ENCODE measurements at places on chromosomes 7 and 10.

DNA sequence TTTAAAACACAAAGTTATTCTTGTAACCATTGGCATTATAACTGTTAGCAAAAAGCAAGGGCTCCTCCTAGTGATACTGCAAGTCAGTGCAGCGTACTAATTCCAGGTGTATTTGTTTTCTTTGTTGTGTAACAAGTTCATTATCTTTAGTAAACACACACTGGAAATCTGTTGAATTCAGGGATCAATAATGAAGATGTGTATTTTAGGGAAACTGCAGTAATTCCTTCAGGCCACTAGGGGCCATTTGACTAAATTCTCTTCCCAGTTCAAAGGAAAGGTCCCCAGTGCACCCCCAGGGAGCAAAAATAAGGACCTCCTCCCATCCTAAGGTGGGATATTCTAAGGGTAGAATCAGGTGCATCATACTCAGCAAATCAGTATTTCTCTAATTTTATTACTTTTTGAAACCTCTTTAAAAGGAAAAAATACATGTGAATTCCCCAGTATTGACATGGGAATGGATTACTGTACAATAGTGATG, 158.6 kb upstream of the LYZL1 start:
- peak; percentile 39 for DNase-seq

GRCh38 chr7:21305455-21306235, 122.2 kb upstream of the SP4 start:
- DNase-seq: peak; percentile 5

DNA sequence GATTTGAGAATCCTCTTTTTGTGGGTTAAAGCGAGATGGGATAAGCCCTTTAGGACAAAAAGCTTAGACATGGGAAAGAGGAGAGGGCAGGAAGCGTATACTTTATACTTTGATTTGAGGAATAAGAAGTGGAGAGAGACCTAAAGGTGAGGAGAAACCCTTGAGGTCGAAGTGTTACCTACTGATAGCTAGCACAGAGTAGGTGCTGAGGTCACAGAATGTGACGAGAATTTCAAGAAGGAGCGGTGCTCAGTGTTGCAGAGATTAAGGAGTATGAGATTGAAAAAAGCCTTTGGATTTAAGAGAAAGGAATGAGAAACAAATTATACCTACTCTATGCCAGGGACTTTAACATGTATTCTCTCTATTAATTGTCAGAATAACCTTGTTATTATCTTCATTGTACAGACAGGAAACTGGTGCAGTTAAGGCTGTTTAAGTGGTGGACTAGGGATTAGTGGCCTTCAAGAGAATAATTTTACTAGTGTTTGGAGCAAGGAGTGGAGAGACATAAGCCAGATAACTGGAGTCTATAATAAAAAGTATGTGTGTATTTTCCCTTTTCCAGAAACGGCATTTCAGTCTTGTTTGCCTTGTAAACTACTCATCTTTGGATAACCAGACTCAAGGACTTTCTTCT, 8.8 kb downstream of the CAPZA2 start:
- DNase-seq: no peak

- no peak for DNase-seq
These were observed 63.8 kb downstream of the PAPSS2 start for GRCh38 chr10:87723500-87723899.

DNA sequence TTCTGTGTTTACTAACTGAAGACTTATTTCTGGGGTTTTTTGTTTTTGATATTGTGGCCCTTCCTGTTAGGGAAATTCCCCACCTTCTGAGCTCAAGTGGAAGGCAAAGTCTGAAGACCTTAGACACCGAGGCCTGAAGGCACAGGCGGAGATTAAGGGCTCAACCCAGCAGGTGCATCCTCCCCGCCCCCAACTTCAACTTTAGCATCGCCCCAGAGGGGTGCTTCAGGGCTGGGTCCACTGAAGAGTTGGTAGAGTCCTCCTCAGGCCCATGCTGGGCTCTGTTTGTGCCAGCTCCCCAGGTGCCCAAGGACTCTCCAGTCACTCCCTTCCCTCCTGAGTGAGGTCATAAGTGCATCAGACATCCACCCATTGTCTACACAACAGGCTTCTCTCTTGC, 9.4 kb upstream of the PPIA start:
- no peak for DNase-seq

GRCh38 chr7:85237721-85238120, 50.9 kb upstream of the SEMA3D start:
- no peak for DNase-seq

DNA sequence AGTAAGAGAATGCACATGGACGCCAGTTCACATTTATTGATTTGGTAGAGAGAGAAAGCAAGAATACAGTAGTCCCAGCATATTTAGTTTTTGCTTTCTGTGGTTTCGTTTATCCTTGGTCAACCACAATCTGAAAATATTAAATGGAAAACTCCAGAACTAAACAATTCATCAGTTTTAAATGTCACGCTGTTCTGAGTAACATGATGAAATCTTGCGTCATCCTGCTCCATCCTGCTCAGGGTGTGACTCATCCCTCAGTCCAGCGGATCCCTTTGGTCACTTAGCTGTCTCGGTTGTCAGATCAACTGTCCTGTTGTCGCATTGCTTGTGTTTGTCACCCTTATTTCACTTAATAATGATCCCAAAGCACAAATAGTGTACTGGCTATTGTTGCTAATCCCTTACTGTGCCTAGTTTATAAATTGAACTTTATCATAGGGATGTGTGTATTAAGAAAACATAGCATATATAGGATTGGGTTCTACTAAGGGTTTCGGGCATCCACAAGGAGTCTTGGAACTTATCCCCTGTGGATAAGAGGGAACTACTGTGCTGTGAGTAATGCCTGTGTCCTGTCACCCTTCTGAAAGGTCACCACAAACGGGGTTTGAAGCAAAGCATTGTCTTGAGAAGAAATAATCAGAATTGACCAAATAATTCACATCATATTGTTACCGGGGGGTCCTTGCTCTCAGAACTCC, 73.6 kb downstream of the OTUD1 start:
- DNase-seq: no peak

- no peak for DNase-seq
These were observed 116.8 kb downstream of the LHPP start for GRCh38 chr10:124578231-124579010.

DNA sequence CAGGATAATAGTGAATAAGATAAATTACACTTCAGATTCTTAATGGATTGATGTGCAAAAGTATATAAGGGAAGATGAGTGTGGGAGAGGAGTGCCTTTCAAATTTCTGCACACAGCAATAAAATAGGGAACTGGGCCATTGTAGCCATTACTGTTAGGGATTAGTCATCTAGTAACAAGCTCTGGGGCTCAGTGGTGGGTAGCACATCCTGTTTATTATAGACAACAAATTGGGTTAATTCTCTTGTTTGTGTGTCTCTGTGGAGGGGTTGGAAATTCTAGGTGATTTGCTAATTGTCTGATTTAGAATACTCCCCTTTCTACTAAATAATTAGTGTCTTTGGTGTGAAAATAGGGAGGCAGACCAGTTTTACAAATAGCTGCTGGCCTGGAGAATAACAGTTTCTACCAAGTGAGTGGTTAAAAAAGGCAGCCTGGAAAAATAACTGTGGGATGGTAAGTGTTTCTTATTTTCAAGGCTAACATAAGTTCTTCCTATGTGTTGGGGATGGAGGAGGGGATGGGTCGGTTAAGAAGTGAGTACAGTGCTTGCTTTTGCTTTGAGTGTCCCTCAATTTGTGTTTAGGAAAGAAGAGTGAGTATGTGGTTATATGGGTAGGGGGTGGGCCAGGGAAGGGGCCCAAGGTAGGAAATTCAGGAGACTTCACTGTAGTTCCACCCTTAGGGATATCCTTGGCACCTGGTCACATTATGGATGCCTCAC, 43.3 kb upstream of the TMEM248 start:
- no peak for DNase-seq

DNA sequence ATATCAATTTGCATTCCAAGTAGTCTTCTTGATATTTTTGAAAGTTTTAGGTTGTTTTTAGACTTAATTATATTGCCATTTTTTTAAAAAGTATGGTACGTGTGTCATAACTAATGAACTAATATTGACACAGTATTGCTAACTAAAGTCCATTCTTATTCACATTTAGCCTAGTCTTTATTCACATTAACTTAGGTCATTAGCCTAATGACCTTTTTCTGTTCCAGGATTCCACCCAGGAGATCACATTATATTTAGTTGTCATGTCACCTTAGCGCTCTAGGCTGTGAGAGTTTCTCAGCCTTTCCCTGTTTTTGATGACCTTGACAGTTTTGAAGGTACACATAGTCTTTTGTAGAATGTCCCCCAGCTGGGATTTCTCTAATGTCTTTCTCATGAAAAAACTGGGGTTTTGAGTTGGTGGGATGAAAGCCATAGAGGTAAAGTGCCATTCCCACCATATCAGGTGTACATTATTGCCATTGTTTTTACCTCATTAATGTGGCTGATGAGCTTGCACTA, 38.5 kb downstream of the SDHAF3 start:
- no peak for DNase-seq

DNA sequence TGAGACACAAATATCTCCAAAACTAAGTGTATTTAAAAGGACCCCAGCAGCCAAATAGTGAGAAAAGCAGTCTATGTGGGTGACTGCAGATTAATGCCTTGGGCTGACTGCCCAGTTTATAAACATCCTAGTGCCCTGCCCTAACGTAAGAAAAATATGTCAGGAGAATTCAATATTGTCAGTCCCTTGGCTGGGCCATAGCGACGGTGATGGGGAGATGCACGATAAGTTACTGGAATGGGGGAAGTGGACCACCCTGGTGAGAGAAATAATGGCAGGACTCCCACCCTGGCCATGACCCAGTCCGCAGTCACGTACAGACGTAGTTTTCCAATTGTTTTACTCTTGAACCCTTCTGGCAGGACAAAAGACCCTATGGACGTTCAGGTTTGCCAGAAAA, 48.0 kb downstream of the JCAD start:
- DNase-seq: no peak

GRCh38 chr10:88157981-88158465, 294.6 kb downstream of the PTEN start:
- no peak for DNase-seq

DNA sequence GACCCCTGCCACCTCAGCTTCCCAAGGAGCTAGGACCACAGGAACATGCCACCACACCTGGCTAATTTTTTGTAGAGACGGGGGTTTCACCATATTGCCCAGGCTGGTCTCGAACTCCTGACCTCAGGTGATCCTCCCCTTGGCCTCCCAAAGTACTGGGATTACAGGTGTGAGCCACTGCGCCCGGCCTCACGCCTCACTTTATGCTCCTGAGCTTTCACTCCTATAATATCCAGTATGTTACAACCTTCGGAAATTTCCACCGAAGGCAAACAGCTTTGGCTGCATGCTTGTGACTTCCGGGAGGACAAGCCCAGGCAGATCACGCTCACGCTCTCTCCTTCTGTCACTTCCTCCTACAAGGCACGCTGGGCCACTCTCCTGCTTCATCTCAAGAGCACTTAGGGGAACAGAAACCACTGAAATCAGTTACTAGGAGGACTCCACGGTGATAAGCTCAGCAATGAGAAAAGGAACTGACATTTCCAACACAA, 4.4 kb upstream of the MAD1L1 start:
- DNase-seq: no peak

- DNase-seq: no peak
These were observed 15.4 kb downstream of the CLCN1 start for GRCh38 chr7:143331179-143331801.

DNA sequence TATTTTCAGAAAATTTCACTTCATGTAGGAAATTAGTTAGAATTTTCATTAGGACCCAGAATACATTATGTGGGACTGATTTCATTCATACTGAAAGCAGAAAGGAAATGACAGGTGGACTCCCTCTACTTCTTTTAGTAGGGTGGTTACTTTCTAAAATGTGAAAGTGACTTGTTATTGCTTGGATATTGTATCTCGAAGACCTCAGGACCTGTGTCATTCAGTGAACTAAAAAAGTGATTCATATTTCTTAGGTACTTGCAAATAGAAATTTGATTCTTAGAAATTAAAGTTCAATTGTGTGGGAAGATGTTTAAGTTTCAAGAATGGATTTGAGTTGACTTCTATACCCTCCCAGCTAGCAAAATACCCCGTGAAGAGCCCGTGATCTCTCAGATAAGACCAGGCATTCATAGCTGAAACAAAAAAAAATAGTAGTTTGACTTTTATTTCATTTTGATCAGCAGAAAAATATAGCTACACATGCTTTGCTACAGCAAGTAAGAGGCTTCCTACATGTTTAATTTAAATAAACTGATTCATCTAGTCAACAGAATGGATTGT, 1037.1 kb downstream of the GATA3 start:
- DNase-seq: no peak

GRCh38 chr10:17910125-17910789, 41.5 kb upstream of the SLC39A12 start:
- peak; percentile 59 for DNase-seq

GRCh38 chr7:6156734-6157133, 115.7 kb downstream of the CYTH3 start:
- no peak for DNase-seq

- DNase-seq: peak; percentile 57
These were observed 10.5 kb downstream of the LSM5 start for GRCh38 chr7:32479574-32480200.

- peak; percentile 60 for DNase-seq
These were observed 55.0 kb upstream of the AKR1E2 start for GRCh38 chr10:4770801-4771553.

- peak; percentile 53 for DNase-seq
These were observed 54.0 kb upstream of the CACUL1 start for GRCh38 chr10:118808601-118809356.

GRCh38 chr10:43215758-43216455, 51.0 kb downstream of the RASGEF1A start:
- peak; percentile 29 for DNase-seq

GRCh38 chr10:101961591-101962498, 94.1 kb downstream of the ARMH3 start:
- no peak for DNase-seq

DNA sequence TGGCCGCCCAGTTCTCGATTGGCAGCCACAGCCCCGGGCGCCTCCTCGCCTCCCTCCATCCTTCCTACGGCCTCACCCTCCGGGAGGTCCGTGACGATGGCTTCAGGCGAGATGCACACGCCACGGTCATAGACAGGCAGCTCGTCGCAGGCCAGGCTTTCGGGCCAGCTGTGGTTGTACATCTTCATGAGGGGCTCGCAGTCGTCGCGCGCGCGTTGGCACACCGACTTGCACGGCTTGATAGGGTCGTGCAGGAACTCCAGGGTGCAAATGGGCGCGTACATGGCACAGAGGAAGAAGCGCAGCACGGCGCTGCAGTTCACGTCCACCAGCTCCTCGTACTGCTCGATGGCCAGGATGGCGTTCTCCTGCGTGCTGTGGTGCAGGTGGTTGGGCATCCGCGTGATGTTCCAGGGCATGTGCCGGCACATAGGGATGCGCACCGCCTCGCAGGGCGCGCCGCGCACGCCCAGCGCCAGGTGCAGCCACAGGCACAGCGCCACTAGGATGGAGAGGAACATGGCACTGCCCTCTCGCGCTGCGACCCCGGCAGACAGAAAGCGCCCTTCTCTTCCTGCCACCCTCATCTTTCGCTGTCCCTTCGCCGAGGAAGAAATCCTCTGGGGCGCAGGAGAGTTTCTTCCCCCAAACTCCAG, 472 bp downstream of the SFRP4 start:
- peak; percentile 51 for DNase-seq

- no peak for DNase-seq
These were observed 54.3 kb upstream of the NRP1 start for GRCh38 chr10:33388785-33389184.
